Cortex of kidney (tissue), 1 donor: ENCODE measurements at places on chromosomes 2 and 18.

GRCh38 chr2:171814883-171815282, 79.2 kb downstream of the SLC25A12 start:
- no peak for DNase-seq

GRCh38 chr2:238132463-238133450, 5.7 kb upstream of the KLHL30 start:
- no peak for DNase-seq

- DNase-seq: no peak
Observed at GRCh38 chr2:158969162-158969714, 798 bp downstream of the TANC1 start.

- DNase-seq: no peak
Observed at GRCh38 chr2:7007488-7007845, 90.3 kb downstream of the RNF144A start.

DNA sequence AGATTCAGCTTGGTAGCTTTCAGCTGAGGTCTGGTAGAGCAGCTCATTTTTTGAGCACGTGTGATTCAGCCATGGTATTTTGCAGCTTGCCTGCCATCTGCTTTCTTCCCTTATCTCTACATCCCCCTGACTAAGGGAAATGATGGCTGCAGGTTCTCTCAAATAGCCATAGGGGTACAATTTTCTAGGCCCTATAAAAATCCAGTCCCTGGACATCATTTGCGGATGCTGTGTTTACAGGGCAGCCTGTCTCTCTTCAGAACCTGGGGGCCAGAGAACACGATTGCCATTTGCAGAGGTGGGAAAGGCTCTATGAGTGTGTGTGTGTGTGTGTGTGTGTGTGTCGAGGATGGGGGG, 442.7 kb upstream of the MEIS1 start:
- no peak for DNase-seq

DNA sequence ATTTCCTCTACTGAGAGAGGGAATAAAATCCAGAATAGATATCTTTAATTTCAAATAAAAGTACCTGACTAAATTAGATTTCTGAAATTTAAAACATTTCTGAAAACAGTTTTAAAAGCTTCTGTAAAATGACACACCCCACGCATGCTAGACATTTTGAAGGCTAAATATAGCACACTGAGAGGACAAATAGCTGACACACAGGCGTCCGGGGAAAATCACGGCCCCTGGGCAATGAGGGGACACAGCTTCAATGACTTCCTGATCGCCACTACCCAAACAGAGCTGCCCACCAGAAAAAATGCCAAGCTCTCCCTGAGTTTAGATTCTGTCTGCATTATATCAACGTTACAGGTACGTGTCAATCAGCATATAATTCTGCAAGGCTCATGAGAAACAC, 10.9 kb downstream of the TBC1D8 start:
- DNase-seq: no peak

- DNase-seq: no peak
Observed at GRCh38 chr2:190781604-190782198, 98.9 kb upstream of the GLS start.

DNA sequence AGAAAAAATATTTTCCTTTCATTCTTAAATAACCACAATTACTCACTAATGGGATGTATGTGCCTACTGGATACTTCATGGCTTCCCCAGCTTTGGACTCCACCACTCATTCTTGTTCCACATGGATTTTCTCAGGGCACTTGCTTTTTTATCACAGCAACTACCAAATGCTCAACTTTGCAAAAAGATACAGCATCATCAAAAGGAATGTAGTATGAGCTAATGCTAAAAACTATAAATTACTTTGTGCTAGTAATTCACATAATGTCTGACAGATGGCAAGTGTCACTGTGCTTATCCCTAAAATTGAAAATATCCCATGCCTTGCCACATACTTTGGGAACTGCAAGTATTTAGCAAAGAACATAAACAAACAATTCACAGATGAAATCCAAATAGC, 130.4 kb upstream of the ZFP36L2 start:
- no peak for DNase-seq

DNA sequence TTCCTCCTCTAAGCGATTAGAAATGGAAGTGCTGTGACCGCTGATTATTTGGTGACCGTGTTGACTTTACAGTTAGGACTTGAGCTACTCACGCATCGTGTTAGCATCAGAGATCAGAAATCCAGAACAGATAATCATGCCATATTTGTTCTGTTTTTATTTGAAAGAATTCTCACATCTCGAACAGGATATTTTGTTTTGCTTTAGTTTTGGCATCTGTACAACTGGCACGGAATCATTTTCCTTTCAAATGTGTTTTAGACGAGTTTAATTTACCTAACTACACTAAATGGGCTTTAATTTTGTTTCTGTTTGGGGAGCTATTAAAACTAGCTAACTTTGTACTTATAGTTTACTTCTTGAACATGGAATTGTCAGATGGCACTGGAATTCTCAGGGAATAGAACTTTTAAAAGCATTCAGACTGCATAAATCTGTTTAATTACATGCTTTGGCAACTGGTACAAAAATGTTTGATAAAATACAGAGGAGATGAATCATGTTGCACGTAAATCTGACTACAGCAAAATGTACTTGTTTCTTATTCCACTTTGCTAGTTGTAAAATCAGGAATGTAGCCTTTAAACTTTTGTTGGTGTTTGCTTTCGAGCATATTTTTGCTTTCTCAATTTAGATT, 1.4 kb downstream of the ITPRID2 start:
- no peak for DNase-seq

DNA sequence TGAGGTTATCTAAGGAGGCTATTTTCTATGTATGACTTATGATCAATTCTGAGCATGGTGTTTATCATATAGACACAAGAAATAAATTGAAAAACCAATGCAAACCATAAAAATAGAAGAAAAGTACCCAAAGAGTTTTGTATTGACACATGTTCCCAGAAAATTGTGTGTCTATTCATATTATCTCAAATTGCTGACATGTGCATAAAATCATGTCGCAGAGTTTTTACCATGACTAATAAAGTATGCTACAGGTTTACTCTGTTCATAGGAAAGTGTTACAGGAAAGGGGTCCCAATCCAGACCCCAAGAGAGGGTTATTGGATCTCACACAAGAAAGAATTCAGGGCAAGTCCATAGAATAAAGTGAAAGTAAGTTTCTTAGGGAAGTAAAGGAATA, 290.7 kb upstream of the NRXN1 start:
- DNase-seq: no peak

GRCh38 chr2:159140070-159140769, 146.3 kb downstream of the WDSUB1 start:
- DNase-seq: no peak

DNA sequence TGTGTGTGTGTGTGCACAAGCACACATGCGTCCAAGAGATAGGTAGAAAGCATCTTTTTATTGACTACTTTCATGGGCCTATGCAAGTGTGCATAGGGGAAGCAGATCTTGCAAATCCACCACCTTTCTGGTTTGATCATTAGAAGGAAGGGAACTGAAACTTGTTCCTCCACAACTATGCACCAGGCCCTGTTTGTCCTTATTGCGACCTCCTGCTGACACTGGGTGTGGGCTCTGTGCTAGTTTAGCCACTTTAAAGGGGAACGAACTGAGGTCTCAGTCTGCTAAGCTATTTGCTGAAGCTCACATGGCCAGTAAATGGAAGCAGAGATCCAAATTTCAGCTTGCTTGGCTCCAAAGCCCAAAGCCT, 32.1 kb upstream of the INSIG2 start:
- DNase-seq: no peak

GRCh38 chr18:22563164-22563583, 145.5 kb upstream of the CTAGE1 start:
- DNase-seq: no peak

GRCh38 chr2:6831229-6831628, 34.5 kb downstream of the CMPK2 start:
- DNase-seq: no peak

DNA sequence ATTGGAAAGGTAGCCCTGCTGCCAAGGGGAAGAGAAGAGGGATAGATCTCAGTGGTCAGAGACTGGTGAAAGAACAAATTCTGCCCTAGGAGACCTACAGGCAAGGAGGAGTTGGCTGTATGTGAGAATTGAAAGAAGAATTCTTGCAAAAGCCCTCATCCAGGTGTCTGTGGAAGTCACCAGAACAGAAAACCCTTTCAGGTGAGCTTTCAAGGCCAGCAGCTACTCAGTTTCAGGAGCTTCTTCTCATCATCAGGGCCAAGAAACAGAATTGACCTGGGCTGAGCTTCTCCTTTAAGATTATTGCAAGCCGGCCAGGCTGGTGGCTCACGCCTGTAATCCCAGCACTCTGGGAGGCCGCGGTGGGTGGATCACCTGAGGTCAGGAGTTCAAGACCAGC, 110.2 kb downstream of the CDK15 start:
- no peak for DNase-seq

GRCh38 chr2:11757101-11757500, 10.7 kb downstream of the LPIN1 start:
- no peak for DNase-seq

DNA sequence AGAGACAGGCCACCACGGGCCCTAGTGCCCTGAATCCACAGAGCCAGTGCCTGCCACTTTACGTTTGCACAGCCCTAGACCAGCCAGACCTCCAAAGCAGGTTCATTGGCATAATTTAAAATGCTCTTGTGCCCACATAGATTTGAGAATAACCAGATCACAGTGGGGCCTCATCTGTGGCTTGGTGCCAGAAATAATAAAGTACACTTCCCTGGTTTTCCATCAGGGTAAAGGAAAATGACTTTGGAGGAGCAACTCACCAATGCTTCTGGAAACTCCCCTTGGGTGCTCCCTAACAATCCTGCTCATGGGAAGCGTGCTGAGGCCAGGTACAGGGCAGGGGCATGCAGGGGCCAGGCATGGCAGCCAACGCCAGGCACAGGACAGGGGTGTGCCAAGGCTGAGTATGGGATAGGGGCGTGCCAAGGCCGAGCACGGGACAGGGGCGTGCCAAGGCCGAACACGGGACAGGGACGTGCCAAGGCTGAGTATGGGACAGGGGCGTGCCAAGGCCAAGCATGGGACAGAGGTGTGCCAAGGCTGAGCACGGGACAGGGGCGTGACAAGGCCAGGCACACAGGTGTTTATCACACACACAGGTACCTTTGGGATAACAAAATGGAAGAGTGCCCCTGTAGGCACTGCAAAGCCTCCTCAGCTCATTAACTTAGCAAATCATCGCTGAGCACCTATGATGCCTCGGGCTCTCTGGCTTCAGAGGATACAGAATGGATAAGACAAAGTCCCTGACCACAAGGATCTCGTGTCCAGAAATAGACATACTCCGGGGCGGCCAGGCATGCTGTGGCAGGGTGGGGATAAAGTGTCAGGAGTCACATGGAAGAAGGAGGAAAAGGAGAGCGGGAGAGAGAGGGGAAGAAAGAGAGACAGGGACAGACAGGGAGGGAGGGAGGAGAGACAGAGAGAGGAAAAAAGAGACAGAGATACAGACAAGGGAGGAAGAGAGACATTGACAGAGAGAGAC, 334.7 kb downstream of the EIPR1 start:
- DNase-seq: no peak

DNA sequence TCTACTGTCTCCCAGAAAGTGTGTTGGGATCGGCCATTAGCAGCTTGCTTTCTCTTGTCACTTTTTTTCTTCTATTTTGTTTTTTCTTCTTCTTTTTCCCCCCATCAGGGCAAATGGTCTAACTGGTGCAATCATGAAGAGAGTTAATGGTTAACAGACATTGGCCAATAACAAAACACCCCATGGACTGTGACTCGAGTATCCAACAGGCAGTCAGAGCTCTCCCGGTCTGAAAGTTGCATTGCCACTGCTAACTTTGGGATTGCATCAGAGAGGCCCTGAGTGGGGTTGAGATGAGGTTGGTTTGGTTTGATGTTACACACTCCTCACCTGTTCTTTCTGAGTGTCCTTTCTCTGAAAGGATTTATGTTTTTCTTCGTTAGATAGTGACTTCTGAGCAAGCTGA, 12.9 kb upstream of the SNORC start:
- no peak for DNase-seq

- DNase-seq: no peak
Observed at GRCh38 chr18:23560186-23560585, 26.1 kb downstream of the NPC1 start.

DNA sequence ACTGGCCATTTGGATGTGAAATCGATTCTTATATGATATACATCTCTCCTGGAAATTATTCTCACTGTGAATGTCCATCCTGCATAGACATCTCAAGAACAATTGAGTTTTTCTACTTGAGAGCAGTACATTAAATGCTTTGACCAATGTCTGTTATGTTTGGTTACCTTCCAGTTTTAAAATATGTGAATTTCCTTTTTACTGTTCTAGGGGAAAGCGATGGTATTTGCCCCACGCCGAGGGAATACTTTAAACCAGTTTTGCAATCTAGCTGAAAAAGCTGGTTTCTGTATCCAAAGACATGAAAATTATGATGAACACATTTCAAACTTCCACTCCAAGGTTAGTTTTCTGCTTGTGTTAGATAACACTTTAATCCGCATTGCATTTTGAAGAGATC, 175.3 kb upstream of the SIX3 start:
- no peak for DNase-seq

- DNase-seq: no peak
Observed at GRCh38 chr2:229658004-229658403, 56.4 kb downstream of the DNER start.

DNA sequence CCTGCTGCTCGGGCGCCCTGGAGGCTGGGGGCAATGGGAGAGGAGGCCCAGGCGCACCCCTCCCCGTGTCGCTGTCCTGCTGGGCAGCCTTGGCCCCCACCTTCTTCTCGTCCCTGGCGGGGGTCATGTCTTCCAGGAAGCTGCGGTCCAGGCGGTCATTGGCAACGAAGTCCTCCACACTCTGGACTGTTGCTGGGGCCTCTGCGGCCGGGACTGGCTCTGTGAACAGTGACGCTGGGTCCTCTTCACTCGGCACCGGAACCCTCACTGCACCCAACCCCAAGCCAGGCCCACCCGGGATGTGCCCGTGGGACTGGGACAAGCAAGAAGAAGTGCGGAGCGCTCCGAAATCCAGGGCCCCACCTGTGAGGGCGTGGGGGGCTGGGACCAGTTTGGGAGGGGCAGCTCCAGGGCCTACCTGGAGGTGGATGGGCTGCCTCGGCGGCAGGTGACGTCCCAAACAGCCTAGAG, 308.0 kb downstream of the CCDC74A start:
- DNase-seq: no peak

DNA sequence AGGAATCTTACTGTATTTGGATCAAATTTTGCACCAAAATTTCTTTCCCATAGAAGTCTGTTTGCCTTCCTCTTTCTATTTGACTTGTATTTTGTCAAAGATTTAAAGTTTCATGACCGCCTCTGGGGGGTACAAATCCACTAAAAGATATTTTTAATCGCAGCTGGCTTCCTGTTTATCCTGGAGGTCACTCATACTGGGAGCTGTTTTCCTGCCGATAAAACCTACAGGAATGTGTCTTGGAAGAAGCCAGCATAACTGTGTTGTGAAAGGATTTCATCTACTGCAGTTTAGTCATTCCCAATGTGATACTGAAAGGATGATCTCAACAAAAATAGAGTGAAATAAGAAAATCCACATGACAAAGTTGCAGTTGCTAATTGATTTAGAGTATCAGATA, 184.0 kb downstream of the RIT2 start:
- no peak for DNase-seq
